ENCODE measurements at places on chromosomes 1 and 21.
A peak's percentile ranks its signal among the peaks of the same experiment; 100 is the strongest.

- DNase-seq, result no peak
Measured at GRCh38 chr21:34337741-34338140, 26.1 kb upstream of the KCNE2 start.

DNA sequence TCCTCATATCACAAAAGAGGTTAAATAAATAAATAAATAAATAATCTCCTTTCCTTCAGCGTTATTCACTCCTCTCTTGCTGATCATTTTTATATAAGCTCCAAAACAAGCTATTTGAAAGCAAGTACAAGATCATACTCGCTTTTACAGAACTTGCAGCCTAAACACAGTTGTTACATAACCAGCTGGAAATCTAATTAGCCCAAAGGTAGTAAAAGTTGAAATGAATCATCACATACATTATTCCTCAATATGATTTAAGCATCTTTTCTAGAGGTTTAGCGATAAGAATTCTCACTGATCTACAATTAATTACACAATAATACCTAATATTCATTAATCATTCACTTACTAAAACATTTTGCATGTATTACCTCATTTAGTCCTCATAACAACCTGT is 160.2 kb downstream of the COP1 start:
- no peak for DNase-seq

DNA sequence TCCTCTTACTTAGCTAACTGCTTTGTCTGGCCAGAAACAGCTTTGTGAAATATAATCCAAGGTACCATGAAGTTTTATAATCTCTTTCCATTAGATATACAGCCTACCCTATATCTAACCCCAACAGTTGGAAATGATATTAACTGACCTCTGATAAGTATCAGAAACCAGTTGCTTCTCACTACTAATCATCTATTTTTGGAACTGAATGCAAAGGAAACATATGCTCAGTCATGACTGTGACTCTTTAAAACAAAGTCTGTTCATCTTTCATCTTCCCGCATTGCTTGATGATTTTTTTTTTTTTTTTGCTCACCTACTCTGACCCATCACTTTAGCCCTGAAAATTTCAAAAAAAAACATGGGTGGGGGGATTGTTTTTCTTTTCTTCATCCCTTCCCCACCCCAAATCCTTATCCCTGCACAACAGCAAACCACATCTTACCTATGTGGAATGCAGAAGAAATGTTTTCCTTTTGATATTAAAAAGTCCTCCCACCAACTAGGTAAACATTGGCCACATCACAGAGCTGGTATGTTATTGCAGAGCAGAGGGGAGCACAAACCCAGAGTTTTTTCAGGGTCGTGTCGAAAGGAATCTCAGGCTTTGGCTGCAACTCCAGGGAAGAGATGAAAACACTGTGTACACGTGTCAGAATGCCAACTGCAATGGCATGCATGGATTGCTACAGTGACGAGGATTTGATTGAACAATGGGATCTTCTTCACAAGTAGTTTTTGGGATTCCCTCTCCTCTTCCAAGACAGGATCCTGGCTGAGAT is 137.3 kb downstream of the SLC30A10 start:
- DNase-seq, result no peak

DNA sequence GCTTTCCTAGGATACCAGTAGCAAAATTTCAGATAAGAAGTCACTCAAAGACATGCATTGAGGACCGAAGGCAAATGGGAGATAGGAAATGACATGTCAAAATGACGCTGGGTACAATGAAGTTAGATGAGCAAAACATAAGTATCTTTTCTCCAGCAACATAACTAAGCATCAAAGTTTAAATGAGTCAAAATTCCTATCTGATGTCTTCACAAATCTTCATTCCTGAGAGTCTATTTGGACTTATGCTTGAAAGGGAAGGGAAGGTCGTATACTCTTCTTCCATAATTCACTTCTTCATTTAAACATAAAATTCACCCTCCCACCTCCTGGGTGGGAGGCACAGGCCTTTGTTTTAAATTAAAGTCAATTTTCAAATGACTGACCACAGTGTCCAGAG is 4.1 kb upstream of the TMEM81 start:
- no peak for DNase-seq

- DNase-seq, result no peak
Measured at GRCh38 chr1:58456470-58456869, 90.1 kb downstream of the OMA1 start.

GRCh38 chr1:54456921-54457529 is 50.8 kb upstream of the SSBP3 start:
- DNase-seq, result no peak

GRCh38 chr1:7247791-7248548 is 462.7 kb downstream of the CAMTA1 start:
- DNase-seq, result no peak

DNA sequence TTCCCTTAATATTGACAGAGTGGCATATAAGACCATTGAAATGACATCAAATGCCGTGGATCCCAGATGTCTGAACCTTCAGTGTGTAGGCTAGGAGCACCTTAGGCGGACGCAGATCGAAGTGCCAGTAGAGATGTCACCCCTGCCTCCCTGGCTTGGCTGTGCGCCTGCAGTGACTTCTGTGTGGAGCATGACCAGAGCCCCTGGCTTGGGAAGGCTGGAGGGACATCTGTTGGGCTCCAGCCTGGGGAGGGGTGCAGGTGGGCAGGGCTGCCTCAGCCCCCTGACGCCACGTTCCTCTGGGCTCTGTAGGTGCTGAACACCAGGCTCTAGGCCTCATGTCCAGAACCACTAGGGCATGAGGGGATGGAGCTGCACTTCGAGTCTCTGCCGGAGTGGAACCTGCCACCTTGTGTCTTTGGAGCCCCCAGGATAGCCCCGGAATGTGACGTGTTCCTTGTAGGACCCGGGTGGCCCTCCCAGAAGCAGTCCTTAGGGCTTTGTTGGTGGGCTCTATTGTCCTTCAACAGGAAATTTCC is 103.8 kb downstream of the ADARB1 start:
- DNase-seq, result no peak

DNA sequence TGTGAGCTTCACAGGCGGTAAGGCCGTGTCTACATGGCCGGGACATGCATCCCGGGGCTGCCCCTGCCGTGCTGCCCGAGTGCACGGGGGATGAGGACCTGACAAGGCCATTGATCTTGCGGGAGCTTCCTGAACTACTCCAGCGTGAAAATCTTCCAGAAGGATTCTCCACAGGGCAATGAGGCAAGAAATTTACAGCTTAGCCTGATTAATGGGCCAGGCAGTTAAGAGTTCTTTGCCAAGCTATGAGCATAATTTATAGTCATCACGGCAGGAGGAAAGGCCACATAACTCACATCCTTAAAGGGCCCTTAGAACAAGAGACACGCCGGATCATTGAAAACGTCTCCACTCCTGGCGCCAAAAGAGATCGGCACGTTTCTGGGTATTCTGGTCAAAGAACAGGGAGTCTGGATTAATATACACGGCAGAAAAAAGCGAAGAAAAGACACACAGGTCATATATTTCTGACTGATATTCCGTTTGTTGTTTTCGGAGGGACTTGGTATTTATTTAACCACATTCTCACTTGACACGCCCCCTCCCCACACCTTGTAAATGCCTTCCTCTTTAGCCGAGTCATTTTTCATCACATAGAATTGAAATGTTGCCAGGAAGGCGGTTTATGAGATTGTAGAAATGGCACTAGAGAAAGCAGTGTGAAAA is 180.5 kb downstream of the DYRK1A start:
- no peak for DNase-seq

- no peak for DNase-seq
Measured at GRCh38 chr1:223714849-223715603, 2.7 kb downstream of the CAPN2 start.

DNA sequence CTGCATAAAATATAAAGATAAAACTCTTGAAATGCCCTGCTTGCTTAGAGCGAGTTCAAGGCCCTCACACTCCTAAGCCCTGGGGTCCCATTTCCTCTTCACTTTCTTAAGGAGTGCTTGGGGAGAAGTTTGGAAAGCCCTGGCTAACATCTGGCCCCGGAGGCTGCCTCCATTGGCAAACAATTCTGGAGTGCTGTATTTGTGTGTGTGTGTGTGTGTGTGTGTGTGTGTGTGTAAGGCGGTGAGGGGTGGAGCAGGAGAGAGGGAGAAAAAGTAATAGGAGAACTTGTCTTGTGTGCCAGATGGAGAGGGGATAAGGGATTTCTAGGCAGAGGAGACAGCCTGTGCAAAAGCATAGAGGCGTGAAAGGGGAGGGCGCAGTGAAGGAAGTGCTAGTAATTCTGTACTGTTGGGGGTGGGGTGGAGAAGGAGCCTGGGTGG is 578 bp upstream of the TRIM62 start:
- no peak for DNase-seq

DNA sequence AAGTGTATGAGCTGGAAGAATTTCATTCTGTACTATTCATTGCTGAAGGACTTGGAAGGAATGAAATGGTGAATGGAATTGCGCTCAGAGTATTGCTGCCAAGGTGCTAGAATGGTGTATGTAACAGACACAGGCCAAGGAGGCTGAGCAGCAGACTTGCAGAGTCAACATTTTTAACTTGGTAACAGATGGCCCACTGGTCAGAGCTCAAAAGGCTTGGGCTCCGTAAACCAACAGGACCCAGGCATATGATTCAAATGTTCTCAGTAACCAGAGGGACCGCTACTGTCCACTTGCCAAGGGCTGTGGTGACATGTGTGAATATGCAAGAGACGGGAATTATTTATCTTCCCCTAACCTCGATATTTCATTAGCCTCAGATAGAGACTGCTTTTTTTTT is 28.8 kb upstream of the PTGFRN start:
- no peak for DNase-seq

- no peak for DNase-seq
Measured at GRCh38 chr21:32309906-32310460, 11.3 kb downstream of the MRAP start.

GRCh38 chr1:19042675-19043578 is 86.5 kb upstream of the IFFO2 start:
- no peak for DNase-seq

DNA sequence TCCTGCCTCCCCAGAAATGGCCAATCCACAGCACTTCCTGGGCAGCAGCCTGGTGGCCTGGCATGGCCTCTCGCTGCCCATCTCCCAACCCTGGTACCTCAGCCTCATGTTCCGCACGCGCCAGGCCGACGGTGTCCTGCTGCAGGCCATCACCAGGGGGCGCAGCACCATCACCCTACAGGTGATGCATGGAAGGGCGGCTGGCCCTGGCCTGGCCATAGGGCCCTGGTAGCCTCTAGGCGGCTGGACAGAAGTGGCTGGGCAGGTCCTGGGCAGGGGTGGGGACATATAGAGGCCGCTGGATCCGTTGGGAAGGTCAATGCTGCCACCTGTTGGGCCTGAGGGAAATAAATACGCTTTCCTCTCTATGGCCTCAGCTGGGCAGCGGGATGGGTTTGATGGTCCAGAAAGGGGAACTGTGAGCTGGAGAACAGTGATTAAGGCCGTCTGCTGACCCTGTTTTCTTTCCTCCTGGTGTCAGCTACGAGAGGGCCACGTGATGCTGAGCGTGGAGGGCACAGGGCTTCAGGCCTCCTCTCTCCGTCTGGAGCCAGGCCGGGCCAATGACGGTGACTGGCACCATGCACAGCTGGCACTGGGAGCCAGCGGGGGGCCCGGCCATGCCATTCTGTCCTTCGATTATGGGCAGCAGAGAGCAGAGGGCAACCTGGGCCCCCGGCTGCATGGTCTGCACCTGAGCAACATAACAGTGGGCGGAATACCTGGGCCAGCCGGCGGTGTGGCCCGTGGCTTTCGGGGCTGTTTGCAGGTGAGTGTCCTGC is 14.4 kb downstream of the CELSR2 start:
- peak; percentile 41 for DNase-seq

- no peak for DNase-seq
Measured at GRCh38 chr1:63621698-63622097, 28.5 kb downstream of the PGM1 start.

DNA sequence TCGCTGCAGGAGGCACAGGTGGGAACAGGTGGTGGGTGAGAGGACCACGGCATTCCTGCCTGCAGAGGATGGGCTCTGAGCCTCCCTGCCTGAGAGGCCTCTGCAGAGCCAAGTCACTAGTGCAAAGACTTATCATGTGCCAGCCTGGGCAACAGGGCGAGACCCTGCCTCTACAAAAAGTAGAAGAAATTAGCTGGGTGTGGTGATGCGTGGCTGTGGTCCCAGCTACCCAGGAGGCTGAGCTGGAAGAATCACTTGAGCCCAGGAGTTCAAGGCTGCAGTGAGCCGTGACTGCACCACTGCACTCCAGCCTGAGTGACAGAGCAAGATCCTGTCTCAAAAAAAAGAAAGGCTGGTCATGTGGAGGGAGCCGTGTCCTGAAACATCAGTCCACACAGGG is 46.4 kb downstream of the PKNOX1 start:
- DNase-seq, result no peak

Data from effector memory CD4-positive, alpha-beta T cell (primary cell).